Memory B cell (primary cell): ENCODE measurements at places on chromosomes 7 and 10.

- no peaks in the 10 kb centered on the region for H3K36me3 ChIP-seq
- no peak overlapping the region for H3K27ac ChIP-seq
- H3K4me3 ChIP-seq = no peak overlapping the region
- H3K4me1 ChIP-seq = peaks cover 3% of the 10 kb centered on the region
These were observed 8.6 kb downstream of the PDE6C start for GRCh38 chr10:93620925-93621324.

DNA sequence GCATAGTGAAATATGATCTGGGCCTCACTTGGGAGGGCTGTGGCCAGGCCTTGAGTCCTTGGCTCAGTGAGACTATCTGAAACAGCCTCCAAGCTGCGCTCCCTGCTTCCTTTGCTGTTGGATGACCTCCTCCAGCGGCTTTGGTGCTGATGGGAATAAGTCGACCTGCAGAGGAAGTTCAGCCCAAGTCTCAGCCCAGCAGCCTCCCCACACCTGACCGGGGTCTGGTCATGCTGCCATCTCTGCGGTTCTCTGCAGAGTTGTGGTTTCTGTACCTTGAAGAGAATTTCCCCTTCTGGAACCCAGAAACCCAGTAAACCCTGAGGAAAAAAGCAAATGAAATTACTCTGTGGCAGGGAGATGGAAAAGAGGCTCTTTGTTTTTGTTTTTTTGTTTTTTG lies 4.6 kb upstream of the RBAK start:
- H3K36me3 ChIP-seq = peaks cover 4% of the 10 kb centered on the region
- peaks cover 7% of the 10 kb centered on the region for H3K4me1 ChIP-seq
- H3K27ac ChIP-seq = no peak overlapping the region
- no peaks in the 10 kb centered on the region for H3K27me3 ChIP-seq
- DNase-seq = no peak

GRCh38 chr7:1883031-1883761 lies 213.1 kb downstream of the ELFN1 start:
- peaks cover 6% of the 10 kb centered on the region for H3K36me3 ChIP-seq
- no peak for DNase-seq
- peaks cover 7% of the 10 kb centered on the region for H3K4me1 ChIP-seq
- peak overlapping the region; percentile 35 for H3K27ac ChIP-seq
- H3K4me3 ChIP-seq = no peak overlapping the region

GRCh38 chr7:114084472-114085312 lies 165.9 kb upstream of the PPP1R3A start:
- H3K27ac ChIP-seq = no peak overlapping the region
- peaks cover 37% of the 10 kb centered on the region for H3K4me1 ChIP-seq
- peak; percentile 28 for DNase-seq
- no peaks in the 10 kb centered on the region for H3K36me3 ChIP-seq
- H3K27me3 ChIP-seq = peaks cover 36% of the 10 kb centered on the region
- peak overlapping the region; percentile 92 for H3K4me3 ChIP-seq

DNA sequence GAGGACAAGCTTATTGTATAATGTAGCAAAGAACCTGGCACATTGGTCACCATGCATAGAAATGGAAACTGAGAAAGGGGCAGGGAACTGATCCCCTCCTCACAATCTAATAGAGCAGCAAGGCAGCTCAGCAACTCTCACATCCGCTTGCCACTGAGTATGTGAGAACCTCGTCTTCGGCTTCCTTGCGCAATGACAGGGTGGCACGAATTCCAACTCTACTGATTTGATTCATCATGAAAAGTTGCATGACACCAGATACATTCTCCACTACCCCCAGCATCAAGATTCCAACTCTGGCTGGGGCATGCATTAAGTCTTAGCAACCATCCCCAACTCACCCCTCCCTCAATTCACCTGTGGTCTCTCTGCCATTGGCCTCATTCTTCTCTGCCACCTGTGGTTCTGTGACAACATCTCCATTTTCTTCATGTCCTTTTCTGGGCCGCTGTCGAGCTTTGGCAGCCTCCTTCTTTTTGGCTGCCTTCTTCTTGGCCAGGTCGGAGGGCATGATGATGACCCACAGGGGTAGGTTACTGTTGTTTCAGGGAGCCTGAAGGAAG lies 976 bp downstream of the ABCF2 start:
- H3K4me3 ChIP-seq = peak overlapping the region; percentile 96
- H3K4me1 ChIP-seq = peaks cover 22% of the 10 kb centered on the region
- H3K27ac ChIP-seq = peak overlapping the region; percentile 93
- no peaks in the 10 kb centered on the region for H3K27me3 ChIP-seq
- H3K36me3 ChIP-seq = peaks cover 23% of the 10 kb centered on the region

GRCh38 chr10:100338434-100339036 lies 8.5 kb upstream of the SCD start:
- H3K27me3 ChIP-seq = peaks cover 3% of the 10 kb centered on the region
- H3K36me3 ChIP-seq = no peaks in the 10 kb centered on the region
- peak; percentile 74 for DNase-seq
- peak overlapping the region; percentile 59 for H3K4me3 ChIP-seq
- H3K27ac ChIP-seq = no peak overlapping the region
- H3K4me1 ChIP-seq = peaks cover 17% of the 10 kb centered on the region

GRCh38 chr7:1364068-1364905 lies 95.0 kb downstream of the MICALL2 start:
- H3K27me3 ChIP-seq = peaks cover 9% of the 10 kb centered on the region
- H3K4me3 ChIP-seq = no peak overlapping the region
- no peaks in the 10 kb centered on the region for H3K4me1 ChIP-seq
- H3K27ac ChIP-seq = no peak overlapping the region
- DNase-seq = no peak
- no peaks in the 10 kb centered on the region for H3K36me3 ChIP-seq

GRCh38 chr10:52951824-52952223 lies 179.2 kb upstream of the MBL2 start:
- no peaks in the 10 kb centered on the region for H3K36me3 ChIP-seq
- H3K4me3 ChIP-seq = no peak overlapping the region
- H3K4me1 ChIP-seq = no peaks in the 10 kb centered on the region
- no peak overlapping the region for H3K27ac ChIP-seq
- DNase-seq = no peak
- H3K27me3 ChIP-seq = no peaks in the 10 kb centered on the region

DNA sequence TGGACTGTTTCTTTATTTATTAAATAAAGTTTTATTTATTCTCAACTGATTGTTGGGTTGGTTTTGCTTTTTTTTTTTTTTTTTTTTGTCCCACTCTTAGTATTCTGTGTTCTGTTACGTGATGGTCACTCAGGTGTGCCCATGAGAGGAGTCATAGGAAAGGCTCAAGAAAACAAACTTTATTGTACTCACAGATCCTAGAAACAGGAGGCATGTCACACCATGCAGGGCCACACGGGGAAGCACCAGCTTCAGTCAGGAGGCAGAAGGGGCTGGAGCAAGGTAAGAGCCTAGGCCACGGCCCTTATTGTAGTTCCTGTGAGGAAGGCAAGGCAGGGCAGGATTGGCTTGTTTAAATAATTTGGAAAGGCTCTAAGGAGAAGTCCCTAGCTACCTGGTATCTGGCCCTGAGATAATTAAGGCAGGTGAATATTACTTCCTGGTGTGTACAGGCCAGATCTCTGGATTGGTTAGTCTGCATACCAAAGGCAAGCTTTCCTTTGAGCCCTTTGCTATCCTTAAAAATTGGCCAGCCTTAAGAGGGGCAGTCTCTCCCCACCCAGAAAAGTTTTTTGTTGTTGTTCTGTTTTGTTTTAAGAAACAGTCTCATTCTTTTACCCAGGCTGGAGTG lies 8.3 kb downstream of the ATOH7 start:
- no peak overlapping the region for H3K27ac ChIP-seq
- peaks cover 2% of the 10 kb centered on the region for H3K4me1 ChIP-seq
- H3K4me3 ChIP-seq = no peak overlapping the region
- DNase-seq = no peak

DNA sequence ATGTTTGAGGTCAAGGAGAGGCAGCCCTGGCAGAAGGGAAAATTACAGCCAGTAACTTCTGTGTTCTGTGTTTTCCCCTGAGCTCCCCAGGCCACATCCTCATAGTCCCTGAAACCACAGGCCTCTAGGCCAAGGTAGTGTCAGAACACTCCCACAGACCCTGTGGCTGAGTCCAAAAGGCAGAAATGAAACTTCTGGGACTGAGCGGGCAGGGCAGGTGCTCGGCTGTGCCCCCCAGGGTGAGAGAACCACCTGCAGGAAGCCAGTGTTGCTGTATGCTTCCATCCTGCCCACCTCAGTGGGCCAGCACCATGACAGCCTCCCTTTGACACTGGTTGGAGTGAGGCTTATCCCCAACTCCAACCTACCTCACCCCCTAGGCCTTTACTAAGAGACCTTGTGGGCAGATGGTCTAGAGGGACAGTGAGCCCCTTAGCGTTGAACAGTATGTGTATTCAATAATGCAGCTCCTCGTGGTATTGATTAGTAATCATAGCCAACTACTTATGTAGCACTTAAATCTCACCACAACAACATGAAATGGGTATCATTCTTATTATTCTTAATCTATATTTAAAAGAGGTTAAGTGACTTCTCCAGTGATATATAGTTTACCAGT lies 30.3 kb downstream of the PIK3CG start:
- H3K27me3 ChIP-seq = no peaks in the 10 kb centered on the region
- peak overlapping the region; percentile 69 for H3K27ac ChIP-seq
- H3K4me3 ChIP-seq = peak overlapping the region; percentile 21
- H3K4me1 ChIP-seq = peaks cover 41% of the 10 kb centered on the region

DNA sequence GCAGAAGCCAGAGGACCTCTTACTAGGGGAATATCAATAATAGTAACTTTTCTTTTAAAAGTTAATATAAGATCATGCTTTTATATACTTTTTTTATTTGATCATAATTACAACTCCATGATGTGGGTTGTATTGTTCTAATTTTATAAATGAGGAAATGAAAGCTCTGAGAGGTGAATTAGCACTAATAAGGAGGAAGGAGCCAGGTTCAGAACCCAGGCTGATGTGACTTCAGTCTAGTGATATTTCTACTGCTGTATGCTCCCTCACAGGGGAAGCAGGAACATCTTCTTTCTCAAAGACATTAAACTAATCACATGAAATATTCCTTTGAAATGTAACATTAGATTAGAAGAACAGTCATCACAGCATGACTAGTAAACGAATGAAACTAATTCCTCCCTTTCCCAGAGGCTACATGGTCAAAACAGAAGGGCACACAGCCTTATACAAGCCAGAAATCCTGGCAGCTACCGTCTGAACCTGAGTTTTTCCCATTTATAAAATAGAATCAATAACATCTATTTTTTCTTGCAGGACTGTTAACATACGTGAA lies 81.4 kb upstream of the GJD4 start:
- H3K27ac ChIP-seq = peak overlapping the region; percentile 53
- no peak for DNase-seq
- H3K4me3 ChIP-seq = no peak overlapping the region
- peaks cover 2% of the 10 kb centered on the region for H3K36me3 ChIP-seq
- H3K4me1 ChIP-seq = peaks cover 16% of the 10 kb centered on the region
- H3K27me3 ChIP-seq = no peaks in the 10 kb centered on the region

DNA sequence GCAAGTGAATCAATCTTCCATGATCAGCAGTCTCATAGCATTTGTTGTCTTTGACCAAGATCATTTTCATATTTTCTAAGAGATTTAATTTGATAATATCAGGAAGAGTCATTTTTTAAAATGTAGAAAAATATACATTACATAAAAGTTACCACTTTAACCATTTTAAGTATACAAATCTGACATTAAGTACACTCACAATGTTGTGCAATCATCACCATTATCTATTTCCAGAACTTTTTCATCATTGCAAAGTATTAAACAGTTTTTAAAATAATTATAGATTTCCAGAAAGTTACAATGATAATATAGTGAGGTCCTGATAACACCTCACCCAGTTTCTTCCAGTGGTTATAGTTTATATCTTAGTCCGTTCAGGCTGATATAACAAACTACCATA lies 222.5 kb upstream of the RHOBTB1 start:
- no peak overlapping the region for H3K4me3 ChIP-seq
- H3K27me3 ChIP-seq = peaks cover 3% of the 10 kb centered on the region
- no peak overlapping the region for H3K27ac ChIP-seq
- H3K4me1 ChIP-seq = no peaks in the 10 kb centered on the region
- H3K36me3 ChIP-seq = peaks cover 5% of the 10 kb centered on the region

- H3K4me1 ChIP-seq = peaks cover 23% of the 10 kb centered on the region
- no peak overlapping the region for H3K27ac ChIP-seq
- no peak for DNase-seq
- H3K4me3 ChIP-seq = no peak overlapping the region
These were observed 58.6 kb downstream of the RALA start for GRCh38 chr7:39681887-39682441.

- H3K4me1 ChIP-seq = no peaks in the 10 kb centered on the region
- no peak overlapping the region for H3K27ac ChIP-seq
- no peak overlapping the region for H3K4me3 ChIP-seq
- DNase-seq = no peak
These were observed 43.8 kb downstream of the SP8 start for GRCh38 chr7:20742913-20743312.

- no peaks in the 10 kb centered on the region for H3K4me1 ChIP-seq
- no peaks in the 10 kb centered on the region for H3K36me3 ChIP-seq
- H3K4me3 ChIP-seq = no peak overlapping the region
- peaks cover 8% of the 10 kb centered on the region for H3K27me3 ChIP-seq
These were observed 46.4 kb downstream of the TCF7L2 start for GRCh38 chr10:112996462-112996861.
